ENCODE measurements at places on chromosomes 12 and 14.
A peak's percentile ranks its signal among the peaks of the same experiment; 100 is the strongest.

GRCh38 chr12:52600941-52601481 is at the start of gene KRT72:
Gene KRT72 (minus strand): TSS chr12:52601463. CDS start chr12:52601452, 11 bp downstream.
- DNase-seq = no peak

DNA sequence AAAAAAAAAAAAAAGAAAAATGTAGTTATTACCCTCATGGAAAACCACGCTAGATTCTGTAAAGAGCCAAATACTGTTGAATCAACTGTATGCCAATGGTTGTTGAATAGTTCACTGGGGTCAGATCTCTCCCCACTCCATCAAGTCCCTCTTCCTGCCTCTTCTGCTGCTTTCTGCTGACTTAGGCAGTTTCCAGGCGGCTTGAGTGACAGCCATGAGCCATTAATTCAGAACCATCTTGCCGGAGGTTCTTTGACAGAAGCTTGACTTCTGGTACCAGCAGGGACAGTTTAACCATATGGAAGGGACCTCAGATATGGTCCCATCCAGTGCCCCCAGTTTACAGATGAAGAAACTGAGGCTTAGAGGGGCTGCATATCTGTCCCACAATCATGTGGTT is 34.5 kb downstream of the TSPAN11 start:
- DNase-seq = no peak

- DNase-seq = no peak
Measured at GRCh38 chr12:57110104-57111030, 795 bp downstream of the STAT6 start.

DNA sequence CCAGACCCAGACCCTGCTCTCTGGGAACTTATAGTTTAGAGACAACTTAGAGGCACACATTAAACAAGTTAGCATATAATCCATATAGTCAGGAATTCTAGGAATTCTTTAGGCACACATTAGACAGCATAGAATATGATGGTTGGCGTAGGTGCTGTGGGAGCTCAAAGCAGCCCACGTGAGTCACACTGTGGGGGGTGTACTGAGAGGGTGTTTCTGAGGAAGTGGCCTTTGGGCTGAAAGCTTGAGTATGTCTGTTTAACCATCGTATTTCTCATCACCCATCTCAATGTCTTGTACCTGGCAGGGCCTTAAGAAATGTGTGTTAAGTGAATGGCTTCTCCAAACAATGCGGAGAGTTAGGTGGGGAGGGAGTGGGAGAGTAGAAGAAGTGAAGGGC is 67.2 kb downstream of the TMEM30B start:
- no peak for DNase-seq

DNA sequence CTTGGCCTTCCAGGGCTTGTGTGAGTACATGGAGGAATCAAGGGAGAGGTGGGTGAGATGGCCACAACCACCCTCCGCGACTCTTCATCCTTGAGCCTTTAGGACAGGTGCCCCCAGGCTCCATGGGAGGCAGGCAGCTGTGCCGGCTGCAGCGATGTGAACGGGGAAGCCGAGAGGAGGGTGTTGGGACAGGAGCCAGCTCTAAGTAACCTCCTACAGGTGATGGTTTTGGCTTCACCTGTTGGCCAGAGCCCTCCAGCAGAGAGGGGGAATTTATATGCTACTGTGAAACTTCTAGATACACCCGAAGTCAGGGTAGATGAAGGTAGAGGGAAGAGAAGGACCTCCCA is 132.2 kb upstream of the HIF1A start:
- DNase-seq = no peak

DNA sequence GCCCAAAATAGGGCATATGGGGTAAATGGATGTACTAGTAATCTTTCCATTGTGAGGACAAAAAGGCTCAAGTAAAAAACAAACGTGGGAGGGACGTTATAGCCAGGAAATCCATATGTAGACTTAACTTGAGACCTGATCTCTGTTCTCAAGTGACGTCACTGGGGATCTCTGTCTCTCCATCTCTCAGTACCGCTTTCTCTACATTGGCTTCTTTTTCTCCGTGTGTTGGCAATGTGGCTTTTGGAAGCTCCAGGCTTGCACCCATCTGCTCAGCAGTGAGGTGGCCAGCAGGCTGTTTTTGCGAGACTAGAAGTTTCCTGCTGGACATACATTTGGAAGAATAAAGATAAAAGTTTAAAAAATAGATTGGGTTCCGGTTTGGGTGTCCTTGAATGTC is 66.0 kb upstream of the NRXN3 start:
- no peak for DNase-seq

DNA sequence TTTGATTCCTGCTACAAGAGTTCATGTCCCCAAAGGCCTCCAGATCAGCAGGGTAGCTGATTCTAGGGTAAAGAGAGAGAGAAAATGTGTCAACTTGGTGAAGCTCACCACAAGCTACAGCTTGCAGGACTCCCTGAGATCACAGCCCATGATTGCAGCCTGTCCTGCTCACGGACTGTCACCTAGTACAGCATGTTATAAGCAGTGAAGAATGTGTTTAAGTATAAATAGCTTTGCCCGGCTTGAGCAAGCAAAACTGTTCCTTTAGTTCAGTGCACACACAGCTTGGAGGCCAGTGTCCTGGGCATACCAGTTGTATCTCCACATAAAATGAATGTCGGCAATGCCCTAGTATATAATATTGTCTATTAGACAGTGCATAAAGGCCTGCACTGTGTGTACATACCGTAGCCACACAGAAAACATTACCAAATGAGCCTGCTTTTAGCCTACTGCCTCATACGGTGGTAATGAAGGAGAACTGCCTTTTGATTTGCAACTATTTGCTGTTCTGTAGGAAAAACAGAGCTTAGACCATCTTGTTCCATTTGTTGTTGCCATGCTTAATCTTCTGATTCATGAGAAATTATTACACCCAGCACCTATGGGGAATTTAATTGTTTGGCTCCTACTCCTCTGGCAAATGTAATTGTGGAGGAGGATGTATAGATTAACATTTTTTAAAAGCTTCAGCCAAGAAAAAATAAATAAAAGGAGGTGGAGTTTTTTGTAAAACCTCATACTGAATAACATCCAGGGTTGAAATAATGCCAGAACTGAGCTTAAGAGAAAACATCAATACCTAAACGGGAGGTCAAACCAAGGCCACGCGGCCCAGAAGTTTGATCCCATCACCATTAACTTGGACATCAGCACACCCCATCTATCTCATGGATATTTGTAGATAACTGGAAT is 108.1 kb upstream of the G2E3 start:
- no peak for DNase-seq

DNA sequence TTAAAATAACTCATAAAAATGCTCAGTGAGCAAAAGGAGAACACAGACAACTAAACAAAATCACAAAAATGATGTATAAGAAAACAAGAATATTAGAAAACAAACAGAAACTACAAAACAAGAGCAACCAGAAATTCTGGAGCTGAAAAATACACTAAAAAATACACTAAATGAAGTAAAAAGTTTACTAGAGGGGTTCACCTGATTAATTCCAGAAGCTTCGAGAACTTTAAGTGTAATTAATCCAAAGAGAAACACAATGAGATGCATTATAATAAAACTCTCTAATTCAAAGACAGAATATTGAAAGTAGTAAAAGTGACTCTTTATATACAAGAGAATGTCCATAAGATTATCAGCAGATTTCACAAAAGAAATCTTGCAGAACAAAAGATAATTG is 558.4 kb downstream of the CCER1 start:
- no peak for DNase-seq

DNA sequence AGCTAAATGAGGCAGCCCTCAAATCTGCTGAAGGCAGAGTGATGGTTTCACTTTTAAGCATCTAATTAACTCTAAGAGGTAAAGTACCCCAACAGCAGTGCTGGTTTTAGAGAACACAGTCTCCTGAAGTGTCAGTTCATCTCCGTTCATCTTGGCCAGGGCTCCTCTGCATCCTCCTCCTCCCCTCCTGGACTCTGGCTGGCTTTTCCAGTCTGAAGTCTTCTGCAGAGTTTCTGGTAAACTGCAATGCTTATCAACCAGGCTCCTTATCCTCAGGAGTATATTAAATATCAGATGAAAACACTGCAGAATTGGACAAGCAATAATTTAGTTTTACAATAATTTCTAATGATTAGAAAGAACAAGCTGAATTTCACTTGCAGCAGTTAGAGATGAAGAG is 115.4 kb downstream of the GTF2A1 start:
- no peak for DNase-seq

DNA sequence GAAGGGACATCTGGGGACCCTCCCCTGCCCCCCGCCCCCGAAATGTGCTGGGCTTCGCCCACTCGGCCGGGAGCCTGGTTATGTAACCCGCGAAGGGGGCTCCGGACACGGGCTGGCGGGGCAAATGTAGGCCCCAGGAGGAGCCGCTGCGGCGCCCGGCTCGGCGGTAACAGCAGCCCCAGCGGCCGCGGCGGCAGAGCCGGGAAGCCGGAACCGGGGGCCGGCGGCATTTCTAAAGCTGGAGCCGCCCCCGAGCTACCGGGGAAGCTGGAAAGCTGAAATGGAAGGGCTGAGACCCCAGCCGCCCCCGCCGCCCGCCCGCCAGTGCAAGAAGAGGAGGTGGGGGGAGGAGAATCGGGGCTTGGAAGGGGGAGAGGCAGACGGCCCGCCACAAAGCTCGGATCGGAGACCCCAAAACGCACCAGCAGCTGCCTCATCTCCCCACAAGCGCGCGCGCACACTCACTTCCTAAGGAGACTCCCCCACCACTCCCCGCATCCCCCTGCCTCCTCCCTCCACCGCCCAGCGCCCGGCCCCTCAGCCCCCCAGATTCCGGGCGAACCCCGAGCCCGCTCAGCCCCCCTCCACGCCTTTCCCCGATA is 1.5 kb downstream of the KDM2B start:
- DNase-seq = no peak

DNA sequence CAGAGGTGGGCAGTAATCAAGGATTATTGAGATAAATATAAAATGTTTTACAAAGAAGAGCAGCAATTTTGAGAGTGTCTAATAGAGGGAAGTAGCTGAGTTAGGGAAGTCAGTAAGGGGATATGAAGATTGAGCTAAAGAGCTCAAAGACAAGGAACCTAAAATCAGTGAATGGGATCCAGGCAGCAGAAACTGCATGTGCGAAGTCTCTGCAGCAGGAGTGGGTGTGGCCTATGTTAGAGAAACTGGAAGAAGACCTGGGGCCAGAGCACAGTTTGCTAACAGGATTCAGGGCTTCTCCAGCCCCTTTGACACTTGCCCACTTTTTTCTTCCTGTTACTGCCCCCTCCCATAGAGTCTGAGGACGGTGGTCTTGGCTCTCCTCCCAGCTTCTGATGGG is 36.3 kb upstream of the PLXNC1 start:
- no peak for DNase-seq

DNA sequence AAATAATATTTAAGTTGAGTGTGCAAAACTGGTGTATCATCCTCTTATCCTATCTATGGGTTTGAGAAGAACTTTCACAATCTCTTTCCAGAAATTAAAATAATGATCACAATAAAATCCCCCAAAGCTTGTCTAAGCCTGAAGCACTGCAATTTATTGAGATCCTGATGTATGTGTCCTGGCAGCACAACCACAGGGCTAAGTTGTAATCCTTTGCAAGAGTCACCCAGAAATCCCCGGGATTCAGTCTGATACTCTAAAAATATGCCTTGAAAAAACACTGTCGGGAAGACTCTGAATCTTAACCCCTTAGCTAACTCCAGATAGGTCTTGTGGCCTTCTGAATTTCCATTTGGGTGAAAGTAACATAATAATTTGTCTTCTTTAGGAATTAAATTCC is 40.3 kb upstream of the STXBP6 start:
- DNase-seq = no peak

GRCh38 chr14:21204167-21205025 is 48.5 kb upstream of the OR5AU1 start:
- DNase-seq = no peak

GRCh38 chr12:6292606-6293005 is 17.9 kb upstream of the PLEKHG6 start:
- DNase-seq = peak; percentile 59

GRCh38 chr14:62739647-62740046 is 305.6 kb downstream of the KCNH5 start:
- no peak for DNase-seq

DNA sequence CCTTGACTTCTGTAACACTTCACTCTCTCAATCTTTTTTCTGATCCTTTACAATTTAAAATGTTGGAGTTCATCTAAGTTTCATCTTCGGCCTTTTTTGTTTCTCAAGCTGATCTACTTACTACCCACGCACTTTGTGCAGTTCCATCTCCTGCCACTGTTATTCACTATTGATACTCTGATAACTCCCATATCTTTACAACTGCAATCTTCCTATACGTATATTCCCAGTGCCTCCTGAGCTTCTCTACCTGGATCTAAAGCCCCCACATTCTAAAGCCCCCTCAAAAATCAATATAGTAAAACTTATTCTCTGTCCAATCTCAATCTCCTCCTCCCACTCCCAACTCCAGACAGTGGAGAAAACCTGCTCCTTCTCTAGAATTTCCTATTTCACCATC is 5.9 kb downstream of the ATG2B start:
- DNase-seq = no peak

DNA sequence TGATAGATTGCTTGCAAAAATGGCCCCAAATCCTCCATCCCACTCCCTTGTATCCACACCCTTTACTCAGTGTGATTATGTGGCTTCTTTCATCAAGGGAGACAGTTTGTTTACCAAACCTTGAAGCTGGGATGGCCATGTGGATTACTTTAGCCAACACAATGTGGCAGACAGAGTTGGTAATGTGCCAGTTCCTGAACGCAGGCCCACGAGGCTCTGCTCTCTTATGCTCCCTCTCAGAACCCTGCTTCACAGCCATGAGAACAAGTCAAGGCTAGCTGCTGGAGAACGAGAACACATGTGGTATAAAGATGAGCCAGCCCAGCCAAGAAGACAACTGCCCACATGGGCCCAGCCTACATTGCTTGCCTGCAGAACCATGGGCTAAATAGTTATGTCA is 162.3 kb downstream of the NDUFA12 start:
- DNase-seq = no peak

GRCh38 chr14:57287745-57288144 is 19.0 kb downstream of the AP5M1 start:
- DNase-seq = no peak

DNA sequence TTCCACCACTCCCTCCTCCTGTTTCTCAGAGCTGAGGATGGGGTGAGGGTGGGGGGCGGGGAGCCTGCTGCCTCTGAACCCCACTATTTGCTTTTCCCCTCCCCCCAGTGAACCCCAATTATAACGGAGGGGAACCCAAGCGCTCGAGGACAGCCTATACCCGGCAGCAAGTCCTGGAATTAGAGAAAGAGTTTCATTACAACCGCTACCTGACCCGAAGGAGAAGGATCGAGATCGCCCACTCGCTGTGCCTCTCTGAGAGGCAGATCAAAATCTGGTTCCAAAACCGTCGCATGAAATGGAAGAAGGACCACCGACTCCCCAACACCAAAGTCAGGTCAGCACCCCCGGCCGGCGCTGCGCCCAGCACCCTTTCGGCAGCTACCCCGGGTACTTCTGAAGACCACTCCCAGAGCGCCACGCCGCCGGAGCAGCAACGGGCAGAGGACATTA is 1.1 kb downstream of the HOXC4 start:
- DNase-seq = no peak

DNA sequence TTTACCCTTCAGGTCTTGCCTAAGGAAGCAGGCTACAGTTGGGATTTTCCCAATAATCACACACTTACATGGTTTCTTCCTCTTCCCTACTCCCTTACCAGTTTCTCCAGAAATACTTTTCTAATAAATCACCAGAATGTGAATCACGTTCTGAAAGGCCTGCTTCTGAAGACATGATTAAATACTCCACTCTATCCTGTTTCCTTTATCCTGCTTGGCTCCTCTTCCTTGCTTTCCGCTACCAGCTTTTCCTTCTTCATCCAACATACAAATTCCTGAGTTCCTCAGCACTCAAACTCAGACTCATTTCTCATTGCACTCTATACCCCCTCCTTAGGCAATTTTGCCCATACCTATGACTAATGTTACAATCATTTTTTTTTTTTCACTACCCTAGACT is 118.3 kb downstream of the MGAT4C start:
- peak; percentile 76 for DNase-seq

Data from epithelial cell of proximal tubule (primary cell).